H1 (cell line): ENCODE measurements at places on chromosomes 3 and 15.

DNA sequence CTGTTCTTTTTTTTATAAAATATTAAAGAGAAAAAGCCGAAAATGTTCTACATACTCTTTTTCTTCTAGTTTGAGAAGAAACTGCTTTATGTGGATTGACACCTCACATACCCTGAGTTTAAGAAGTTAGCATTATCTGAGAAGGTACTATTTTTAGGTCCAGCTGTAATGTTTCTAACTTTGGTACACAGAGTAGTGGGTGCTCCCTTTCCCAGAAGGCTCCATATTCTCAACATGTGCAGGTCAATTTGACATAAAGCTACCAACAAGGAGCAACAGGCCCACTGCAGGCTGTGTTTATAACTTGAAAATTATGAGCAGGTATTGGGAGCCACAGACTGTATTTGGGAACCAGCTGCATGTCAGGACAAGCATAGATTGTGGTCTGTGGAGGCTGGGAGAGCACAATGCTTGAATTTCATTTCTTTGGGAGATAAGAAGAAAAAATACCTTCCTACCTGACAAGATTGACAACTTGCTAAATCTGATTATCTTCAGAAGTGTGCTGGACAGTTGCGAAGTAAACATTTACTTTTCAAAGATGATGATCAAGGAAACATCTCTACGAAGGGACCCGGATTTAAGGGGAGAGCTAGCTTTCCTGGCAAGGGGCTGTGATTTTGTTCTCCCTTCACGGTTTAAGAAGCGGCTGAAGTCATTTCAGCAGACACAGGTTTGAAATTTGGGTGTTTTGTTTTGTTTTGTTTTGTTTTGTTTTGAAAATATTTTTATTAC lies 57.2 kb downstream of the PPP2R3A start:
- no peak for DNase-seq

DNA sequence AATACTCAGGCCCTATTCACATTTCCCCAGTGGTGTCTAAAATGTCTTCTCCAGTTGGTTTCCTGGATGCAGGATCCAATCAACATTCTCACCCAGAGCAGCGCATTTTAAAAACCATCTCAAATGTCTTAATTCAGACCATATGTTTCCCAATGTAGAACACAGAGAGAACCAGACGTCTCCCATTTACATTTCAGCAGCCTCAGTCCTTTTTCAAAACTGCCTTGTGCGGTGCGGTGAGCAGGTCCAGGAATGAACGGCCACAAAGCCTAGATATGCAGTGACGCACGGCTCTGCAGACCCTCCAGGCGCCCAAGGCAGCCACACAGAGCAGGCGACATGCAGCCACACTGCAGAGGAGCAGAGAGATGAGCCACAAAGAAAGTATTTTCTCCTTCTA lies 66.1 kb upstream of the MEX3B start:
- DNase-seq: no peak

GRCh38 chr3:190003681-190004123 lies 117.0 kb downstream of the P3H2 start:
- no peak for DNase-seq

- DNase-seq: no peak
Measured at GRCh38 chr3:143529018-143529478, 319.2 kb downstream of the SLC9A9 start.
